ENCODE measurements at places on chromosomes 2 and 18.

GRCh38 chr2:28393114-28393836 is 617 bp downstream of the FOSL2 start:
- peak; percentile 61 for DNase-seq

GRCh38 chr18:21369146-21369545 is 127.1 kb downstream of the GREB1L start:
- no peak for DNase-seq

- DNase-seq, result no peak
Measured at GRCh38 chr18:66219817-66220216, 384.1 kb downstream of the CDH19 start.

DNA sequence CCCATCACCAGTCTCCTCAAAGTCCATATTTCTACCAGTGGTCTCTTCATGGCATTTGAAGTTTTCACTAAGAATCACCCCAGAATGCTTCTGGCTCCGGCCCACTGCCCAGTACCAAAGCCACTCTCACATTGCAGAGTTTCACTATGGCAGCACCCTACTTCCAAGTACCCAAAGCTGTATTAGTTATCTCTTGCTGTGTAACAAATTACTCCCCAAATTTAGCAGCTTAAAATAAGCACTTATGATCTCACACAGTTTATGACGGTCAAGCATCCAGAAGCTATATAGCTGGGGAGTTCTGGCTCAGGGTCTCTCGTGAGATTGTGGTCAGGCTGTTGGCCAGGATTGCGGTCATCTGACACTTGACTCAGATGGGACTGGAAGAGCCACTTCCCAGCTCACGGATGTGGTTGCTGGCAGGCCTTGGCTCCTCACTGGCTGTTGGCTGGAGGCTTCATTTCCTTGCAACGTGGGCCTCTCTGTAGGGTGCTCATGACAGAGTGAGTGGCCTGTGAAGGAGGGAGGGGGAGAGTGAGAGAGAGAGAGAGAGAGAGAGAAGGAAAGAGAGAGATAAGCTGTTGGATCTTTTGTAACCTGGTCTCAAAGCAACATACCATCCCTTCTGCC is 189.5 kb downstream of the CTIF start:
- DNase-seq, result no peak

DNA sequence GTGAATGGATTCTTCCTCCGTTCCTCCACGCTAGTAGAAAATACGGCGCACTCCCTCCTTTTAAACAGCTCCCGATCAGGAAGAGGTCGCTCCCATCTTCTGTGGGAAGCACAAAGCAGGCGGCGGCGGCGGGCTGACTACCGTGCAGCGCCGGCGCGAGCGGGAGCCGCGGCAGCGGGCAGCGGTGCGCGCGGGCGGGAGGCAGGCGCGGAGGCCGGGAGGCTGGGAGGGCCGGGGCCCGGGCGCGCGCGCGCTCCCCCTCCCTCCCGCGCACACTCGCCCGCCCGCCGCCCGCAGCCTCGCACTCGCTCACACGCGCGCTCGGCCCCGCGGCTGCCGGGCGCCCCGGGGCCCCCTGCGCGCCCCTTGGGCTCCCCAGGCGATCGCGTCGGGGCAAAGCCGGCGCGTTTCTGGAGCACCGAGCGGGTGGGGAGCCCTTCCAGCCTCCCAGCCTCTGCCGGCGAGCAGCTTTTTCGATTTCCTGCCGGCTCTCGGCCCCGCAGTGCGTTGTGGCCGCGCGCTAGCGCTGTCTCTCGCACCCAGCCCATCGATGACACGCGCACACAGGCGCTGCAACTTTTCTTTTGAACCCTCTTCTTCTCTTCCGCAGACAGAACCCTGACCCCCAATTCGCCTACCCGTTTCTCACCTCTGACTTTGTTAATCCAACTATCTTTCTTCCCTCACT is at the start of gene SLC8A1:
SLC8A1 (minus strand) TSS at position 173 of the 688 bp plus-strand sequence.
- no peak for DNase-seq

- DNase-seq, result no peak
Measured at GRCh38 chr2:94877129-94877528, 5.9 kb downstream of the TEKT4 start.

DNA sequence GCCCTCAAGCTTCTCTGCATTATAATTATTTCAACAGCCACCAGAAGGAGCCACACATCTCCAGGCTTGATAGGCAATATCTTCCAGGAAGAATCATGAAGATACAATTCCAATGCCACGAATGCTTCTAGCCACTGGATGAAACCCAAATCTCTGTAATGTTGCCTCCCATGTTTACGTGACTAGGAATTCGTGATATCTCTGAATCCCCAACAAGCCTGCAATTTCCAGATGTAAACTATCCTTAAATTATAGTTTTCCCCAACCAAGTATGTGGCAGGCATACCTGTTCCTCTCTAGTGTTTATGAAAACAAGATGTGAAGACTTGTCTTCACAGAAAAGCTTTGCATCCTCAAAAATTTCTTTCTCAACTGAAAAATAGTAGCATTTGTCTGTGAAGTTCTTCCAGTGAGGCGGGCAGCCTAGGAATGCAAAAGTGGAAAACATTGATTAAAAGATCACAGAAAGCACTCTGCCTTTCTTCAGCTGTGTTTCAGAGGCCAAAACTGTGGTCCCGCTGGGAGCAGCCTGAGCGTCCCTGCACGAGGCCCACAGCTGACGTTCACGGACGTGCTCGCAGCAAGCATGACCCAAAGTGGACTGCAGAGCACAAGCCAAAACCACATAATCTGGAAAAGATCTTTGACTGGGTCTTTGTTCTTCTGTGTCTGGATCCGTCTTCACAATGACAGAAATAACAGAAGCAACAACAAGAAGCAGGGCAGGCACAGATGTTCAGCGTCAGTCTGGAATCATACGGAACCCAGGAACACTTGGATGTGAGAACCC is 65.1 kb upstream of the THOC1 start:
- no peak for DNase-seq

DNA sequence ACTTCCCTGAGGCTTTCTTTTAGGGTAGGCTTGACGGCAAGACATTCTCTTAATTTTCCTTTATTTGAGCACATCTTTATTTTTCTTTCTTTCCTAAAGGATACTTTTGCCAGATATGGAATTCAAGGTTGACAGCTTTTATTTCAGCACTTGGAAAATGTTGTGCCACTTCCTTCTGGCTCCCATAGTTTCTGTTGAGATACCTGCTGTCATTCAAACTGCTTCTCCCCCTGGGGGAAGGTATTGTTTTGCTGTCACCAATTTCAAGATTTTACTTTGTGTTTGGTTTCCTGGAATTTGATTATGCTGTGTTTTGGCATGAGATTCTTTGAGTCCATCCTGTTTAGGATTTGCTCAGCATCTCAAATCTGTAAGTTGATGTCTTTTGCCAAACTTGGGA is 39.1 kb upstream of the TWIST2 start:
- DNase-seq, result no peak

- no peak for DNase-seq
Measured at GRCh38 chr2:97673182-97673914, 3.8 kb downstream of the C2orf92 start.

DNA sequence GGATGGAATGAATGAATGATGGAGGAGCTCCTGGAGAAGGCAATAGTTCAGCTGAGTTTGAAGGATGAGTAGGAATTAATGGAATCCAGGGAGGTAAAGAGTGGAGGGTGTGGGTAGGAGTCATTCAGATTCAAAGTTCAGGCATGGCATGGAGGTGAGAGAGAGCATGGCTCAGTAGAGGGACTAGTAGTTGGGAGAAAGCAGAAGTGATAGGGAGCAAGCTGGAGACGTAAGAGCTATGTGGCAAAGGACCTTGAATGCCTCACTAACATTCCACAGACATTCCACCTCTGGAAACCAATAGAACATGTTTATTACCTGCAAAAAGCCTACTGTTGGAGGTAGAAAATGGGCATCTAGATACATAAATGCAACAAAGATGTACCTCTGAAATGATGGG is 170.1 kb downstream of the HAUS1 start:
- DNase-seq, result no peak

DNA sequence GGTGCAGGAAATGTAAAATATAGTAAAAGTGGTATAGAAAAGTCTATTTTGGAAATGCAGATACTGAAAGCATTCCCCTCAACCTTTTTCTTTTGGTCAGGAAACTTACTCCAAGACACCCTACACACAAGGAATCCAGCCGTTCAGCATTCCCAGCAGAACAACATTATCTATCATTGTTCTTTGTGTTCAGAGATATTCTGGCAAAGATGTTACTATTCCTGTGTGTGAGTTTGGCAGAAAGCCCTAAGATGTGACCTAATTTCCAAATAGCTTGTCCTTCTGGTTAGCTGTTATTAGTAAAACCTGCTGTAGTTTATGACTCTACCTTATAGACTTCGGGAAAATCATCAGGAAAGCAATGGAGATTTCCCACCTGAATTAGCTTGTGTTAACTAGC is 78.1 kb upstream of the PELI1 start:
- no peak for DNase-seq

- DNase-seq, result no peak
Measured at GRCh38 chr2:46200861-46201605, 96.2 kb upstream of the EPAS1 start.

- no peak for DNase-seq
Measured at GRCh38 chr2:75607988-75608683, 38.4 kb upstream of the MRPL19 start.

DNA sequence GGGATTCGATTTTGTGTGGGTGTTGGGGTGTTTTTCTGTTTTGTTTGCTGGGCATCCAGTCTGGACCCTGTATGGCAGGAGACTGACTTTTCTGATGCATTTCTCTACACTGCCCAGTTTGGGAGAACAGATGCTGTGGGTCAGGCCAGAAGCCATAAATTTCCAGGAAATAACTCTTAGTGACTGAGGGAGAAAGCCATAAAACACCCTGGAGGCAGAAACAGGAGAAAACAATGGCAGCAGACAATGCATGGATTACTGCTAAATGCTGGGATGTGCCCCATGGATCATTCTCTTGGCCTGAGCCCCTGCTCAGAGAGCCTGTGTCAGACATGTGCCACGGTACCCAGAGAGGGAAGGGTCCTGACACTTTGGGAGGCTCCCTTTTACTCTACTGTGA is 133.6 kb upstream of the CAPN13 start:
- DNase-seq, result no peak

DNA sequence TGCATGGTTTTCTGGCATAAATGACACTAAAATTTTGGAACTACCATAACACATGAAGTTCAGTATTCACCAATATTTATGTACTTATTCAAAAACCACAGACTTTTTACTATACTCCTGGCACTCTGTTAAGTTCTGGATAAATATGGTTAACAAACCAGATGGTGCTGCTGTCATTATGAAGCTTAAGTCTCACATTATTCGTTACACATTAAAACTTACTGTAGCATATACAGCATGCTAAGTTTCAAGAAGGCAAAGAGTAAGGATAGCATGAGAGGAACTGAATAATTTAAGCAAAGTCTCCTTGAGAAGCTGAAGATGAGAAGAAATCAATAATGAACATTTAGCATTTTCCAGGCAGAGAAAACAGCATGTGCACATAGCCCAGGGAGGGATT is 929.5 kb downstream of the NRXN1 start:
- DNase-seq, result no peak

DNA sequence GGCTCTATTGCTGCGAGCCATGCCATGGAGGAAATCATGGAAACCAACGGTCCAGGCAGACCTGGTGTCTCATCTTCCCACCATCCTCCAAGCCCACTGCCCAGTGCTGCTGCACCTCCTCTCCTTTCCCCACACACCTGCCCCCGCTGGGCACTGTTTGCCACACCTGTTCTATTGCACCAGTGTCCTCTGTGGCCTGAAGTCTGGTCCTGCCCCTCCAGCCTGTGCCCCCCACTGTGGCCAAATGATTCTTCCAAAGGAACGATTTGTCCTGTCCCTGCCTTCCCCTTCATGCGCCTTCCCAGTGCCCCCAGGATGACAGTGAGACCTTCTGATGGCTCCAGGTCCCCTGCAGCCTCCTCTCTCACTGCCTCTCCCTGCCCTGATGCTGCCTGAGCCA is 101.9 kb upstream of the TWIST2 start:
- no peak for DNase-seq

DNA sequence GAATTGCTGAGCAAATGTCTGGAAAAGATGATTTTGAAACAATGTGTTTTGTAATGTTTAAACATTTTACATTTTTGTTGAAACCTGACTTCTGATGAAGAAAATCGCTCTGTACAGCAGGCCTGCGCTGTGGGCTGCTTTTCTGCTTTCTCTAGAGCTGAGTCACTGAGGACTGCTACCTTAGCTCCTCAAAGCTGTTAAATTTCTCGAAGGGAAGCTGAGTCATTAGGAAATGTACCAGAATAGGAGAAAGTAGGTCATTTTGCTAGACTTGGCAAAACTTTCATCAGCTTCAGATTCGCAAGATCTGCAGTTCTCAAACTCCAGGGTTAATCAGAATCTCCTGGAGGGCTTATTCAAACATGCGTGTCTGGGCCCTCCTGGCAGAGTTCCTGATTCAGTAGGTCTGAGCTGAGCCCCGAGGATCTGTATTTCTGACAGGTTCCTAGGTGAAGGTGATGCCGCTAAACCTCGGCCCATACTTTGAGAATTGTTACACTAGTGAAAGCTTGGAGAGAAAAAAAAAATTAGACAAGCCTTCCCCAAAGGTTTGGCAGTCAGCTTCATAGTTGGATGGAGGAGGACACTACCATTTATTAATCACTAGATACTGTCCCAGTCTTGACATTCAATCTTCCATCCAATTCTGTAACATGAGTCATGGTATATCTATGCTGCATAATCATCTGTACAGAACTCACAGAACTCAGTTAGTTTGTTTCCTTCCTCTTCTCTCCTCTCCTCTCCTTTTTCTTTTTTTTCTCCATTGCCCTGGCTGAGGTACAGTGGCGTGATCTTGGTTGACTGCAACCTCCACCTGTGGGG is 297.6 kb downstream of the PARD3B start:
- DNase-seq, result no peak

GRCh38 chr18:79405019-79405780 is 9.5 kb downstream of the NFATC1 start:
- peak; percentile 49 for DNase-seq

GRCh38 chr2:75482398-75482797 is 78.3 kb downstream of the EVA1A start:
- no peak for DNase-seq

GRCh38 chr2:71688530-71688929 is 235.2 kb downstream of the DYSF start:
- no peak for DNase-seq

DNA sequence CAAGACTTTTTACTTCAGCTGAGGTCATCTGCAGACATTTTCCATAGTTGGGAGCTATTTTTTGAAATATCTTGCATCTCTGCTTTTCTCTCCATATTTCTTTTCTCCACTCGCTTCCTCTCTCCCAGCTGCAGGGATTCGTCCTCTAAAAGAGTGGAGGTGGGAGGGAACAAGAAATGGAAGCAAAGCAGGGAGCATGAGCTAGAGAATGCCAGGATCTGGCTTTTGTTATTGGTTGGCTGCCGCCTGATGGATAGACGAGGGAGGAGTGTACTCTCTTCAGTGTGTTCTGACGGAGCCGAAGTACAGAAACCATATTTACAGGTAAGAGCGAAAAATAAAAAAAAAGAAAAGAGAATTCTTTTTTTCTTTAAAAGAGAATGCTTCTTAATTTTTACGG is at the start of gene CSRNP3:
CSRNP3 (plus strand) TSS at position 282 of the 400 bp plus-strand sequence. CDS start 125,368 bp downstream, outside the sequence.
- DNase-seq, result no peak

GRCh38 chr2:217792626-217793527 is 209.9 kb downstream of the TNS1 start:
- DNase-seq, result no peak
